IMR-90 (cell line): ENCODE measurements at places on chromosomes 7 and 10. TPM values are rescaled to one million over a fixed set of nuclear protein-coding genes. Genes with fewer than 3 reads are reported as not detected.

OR9A2 gene
- polyA plus RNA-seq: not detected in 2 replicates

RUFY2 gene
- 5.0 and 6.7 TPM in 2 replicates for polyA plus RNA-seq

GRCh38 chr7:43954524-43955228 is 28.4 kb downstream of the UBE2D4 start:
- peak; percentile 75 for DNase-seq

WNT2 gene
- 1.5 and 1.9 TPM in 2 replicates for polyA plus RNA-seq

GRCh38 chr7:92282930-92283329 is 37.2 kb downstream of the ANKIB1 start:
- DNase-seq: no peak

GRCh38 chr7:50837965-50838364 is 55.3 kb upstream of the GRB10 start:
- DNase-seq: peak; percentile 89

DNA sequence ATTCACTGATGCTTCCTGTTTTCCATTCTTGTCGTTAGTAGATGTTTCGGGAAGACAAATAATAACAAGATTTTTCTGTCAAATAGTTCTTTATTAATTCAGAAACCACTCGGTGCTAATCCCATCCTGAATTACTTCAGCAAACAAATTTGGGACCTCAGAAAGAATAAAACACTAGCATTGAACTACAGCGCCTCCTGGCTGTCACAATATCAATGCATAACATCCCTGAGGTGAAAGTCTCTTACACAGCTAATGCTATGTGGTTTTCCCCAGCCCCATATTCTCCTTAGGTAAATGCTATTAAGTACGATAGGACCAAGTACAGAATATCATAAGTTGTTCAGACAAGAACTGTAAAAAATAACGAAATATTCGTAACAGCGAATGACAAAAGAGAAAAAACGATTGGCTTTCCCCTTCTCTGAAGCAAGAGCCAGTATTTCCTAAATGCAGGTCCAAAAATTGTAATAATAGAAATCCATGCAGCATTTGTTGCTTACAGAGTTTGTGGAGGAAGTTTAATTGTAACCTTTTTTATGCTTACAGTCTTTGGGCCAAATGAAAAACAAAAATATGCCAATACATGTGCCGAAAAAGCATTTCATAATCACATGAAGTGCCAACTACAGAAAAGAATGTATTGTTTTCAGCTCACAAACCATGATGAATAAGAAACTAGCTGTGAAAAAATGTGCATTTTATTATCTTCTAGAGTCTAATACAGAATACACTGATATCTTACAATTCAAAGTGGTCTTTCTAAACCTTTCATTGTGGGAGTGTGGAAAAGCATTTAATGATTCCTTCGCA is 47.3 kb downstream of the MYPN start:
- DNase-seq: peak; percentile 76

ANKRD30A gene
- polyA plus RNA-seq: not detected in 2 replicates

NODAL gene
- not detected in 2 replicates for polyA plus RNA-seq

GRCh38 chr7:66901941-66902843 is 18.8 kb upstream of the TMEM248 start:
- DNase-seq: no peak

GDF2 gene
- 0.04 TPM in 1 of 2 replicates, not detected in the other for polyA plus RNA-seq

LDB3 gene
- polyA plus RNA-seq: 2.6 and 3.2 TPM in 2 replicates

GRCh38 chr7:34430456-34430855 is 227.6 kb upstream of the NPSR1 start:
- peak; percentile 44 for DNase-seq

LRRC27 gene
- 5.0 and 5.3 TPM in 2 replicates for polyA plus RNA-seq

PSMA2 gene
- 98.8 and 106 TPM in 2 replicates for polyA plus RNA-seq

- DNase-seq: no peak
These were observed 49.2 kb upstream of the ELFN1 start for GRCh38 chr7:1620835-1621234.

DNA sequence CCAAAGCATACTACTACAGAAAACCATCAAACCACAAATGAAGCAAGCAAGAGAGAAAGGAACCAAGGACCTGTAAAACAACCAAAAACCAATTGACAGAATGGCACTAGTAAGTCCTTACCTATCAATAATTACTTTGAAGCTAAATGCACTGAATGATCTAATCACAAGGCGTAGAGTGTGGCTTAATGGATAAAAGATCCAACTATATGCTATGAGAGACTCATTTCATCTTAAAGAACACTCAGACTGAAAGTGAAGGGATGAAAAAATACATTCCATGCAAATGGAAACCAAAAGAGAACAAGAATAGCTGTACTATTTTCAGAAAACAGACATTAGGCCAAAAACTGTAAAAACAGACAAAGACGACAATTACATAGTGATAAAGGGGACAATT is 70.7 kb downstream of the CRPPA start:
- no peak for DNase-seq
